ENCODE measurements at places on chromosomes 3 and 15. TPM values are rescaled to one million over a fixed set of nuclear protein-coding genes. Genes with fewer than 3 reads are reported as not detected.

The TMC3 gene
- not detected for total RNA-seq

The CELSR3 gene
- total RNA-seq, result 0.38 TPM

The FAM81A gene
- 11.0 TPM for total RNA-seq

The ANKRD63 gene
- 0.92 TPM for total RNA-seq

- DNase-seq, result no peak
These were observed 202.3 kb upstream of the PROK2 start for GRCh38 chr3:71987089-71987735.

DNA sequence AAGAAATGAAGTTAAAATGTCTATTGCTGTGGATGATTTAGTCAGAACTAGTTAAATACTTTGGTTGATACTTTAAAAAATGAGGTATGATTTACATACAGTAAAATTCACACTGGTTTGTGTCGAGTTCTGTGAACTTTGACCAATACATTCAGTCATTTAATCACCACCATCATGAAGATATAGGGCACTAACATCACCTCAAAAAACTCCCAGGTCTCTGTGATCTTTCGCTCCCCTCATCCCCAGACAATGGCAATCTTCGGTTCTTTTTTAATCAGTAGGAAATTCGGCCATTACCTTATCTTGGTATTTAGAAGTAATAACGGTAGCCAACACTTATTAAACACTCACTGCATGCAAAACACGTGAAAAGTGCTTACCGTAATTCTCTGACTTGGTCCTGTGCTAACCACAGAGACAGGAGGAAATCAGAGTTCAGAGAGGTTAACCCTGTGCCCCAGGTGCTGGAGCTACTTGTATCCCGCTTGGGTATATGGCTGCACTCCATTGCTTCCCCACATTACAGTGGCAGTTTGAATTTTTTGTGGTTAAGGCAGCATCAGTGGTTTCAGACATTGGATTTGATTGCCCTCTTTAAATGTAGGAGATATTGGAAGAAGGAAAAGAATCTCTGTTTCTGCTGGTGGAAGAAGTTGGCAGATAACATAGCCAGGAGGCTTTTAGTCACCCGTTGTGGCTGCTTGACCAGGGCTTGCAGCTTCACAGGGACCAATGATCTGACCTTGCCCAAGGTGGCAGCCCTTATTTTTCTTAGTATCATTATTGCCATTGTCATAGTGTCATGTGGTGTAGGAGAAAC, 4.2 kb downstream of the PLCL2 start:
- no peak for DNase-seq

DNA sequence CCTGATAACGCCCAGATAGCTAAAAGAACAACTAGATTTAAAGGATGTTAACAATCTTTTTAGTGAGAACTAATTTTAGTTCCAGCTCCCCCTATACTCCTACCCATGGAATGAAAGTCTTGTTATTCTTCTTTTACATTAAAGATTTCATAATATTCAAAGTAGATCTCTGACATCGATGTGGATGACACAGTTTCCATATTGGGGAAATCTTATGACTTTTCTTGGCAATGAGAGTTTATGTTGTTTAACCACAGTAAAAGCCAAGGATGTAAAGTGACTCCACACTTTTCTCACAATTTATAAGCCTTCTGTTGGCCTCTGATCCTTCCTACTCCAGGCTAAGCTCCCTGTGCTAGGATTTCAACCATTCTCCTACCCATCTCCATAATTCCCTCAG, 332.6 kb upstream of the KCNMB2 start:
- DNase-seq, result no peak

DNA sequence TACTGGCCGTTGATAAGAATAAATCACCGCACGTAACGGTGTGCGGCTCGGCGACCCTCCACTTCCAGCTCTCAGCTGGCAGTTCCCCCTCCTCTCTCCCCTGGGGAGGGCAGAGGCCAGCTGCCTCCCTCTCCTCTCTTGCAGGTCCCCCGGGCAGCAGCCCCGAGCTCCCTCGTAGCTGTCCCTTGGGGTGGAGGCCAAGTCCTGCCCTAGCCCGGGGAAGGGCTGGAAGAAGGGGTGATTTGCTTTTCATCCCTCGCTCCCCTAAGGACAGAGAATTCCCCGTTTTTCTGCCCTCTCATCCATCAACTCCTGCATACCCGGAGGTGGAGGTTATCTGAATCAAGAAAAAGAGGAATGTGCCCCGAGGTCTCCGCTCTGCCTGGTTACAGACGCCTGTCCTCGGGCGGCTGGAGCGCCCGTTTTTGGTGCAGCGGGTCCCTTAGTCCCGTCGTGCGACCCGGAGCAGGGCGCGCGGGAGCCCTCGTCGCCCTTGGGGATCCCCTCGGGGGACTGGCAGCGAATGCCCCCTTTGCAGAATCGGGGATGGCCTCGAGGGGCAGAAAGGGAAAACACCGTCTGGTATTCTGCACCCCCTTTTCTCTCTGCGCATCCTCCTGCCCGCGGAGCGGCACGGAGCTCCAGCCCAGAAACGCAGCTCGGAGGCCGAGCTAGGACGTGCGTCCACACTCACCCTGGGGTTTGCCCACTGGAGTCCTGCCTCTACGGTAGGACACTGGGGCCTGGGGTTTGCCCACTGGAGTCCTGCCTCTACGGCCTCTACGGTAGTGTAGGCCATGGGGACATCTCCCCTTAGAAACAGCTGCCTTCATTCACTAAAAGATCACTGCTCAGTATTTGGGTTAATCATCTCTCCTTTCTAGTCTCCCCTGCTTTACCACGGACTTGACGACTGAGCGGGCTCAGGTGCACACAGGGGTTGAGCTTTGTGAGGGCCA, 2.2 kb downstream of the PTPRG start:
- DNase-seq, result no peak

- DNase-seq, result no peak
These were observed 63.5 kb downstream of the FEM1B start for GRCh38 chr15:68340726-68341671.

GRCh38 chr3:111863942-111864694, 5.1 kb downstream of the PHLDB2 start:
- no peak for DNase-seq

DNA sequence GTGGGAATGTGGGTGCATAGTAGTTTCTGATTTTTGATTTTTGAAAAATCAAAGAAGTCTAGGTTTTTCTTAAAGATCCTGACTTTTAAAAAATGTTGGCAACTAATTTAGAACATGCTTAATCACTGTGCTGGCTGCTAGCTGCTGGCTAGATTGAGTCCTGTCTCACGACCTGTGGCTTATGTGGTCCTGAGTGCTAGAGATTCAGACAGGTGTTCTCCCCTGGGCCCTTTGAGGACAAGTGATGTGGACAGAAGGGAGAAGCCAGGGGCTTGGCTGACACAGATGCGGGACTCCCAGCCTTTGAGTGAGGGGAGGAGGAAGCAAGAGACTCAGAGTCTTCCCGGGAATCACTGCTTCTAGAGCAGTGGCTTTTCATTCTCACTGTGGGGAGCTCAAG, 47.5 kb downstream of the CORO2B start:
- no peak for DNase-seq

GRCh38 chr3:194993896-194994295, 277.1 kb downstream of the XXYLT1 start:
- no peak for DNase-seq

- DNase-seq, result no peak
These were observed 9.4 kb upstream of the P2RY1 start for GRCh38 chr3:152825566-152825965.

DNA sequence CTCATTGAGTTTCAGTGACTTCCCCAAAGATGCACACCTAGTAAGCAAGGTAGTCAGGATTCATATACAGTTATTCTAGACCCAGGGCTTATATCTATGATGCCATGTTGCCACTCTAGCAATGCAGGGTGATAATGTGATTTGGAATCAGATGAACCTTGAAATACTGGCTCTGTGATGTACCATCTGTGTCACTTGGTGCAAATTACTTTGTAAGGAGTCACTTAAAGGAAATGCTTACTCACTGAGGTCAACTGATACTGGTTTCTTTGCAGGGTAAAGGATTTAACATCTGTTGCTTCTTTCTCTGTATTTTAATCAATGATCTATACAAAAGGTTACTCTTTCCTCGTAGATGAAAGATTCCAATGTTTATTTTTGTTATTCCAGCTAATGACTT, 10.8 kb downstream of the ASB14 start:
- no peak for DNase-seq
